CD4-positive, alpha-beta T cell treated with Interleukin-4 for 1 hour (primary cell): ENCODE measurements at places on chromosomes 1 and 21.

DNA sequence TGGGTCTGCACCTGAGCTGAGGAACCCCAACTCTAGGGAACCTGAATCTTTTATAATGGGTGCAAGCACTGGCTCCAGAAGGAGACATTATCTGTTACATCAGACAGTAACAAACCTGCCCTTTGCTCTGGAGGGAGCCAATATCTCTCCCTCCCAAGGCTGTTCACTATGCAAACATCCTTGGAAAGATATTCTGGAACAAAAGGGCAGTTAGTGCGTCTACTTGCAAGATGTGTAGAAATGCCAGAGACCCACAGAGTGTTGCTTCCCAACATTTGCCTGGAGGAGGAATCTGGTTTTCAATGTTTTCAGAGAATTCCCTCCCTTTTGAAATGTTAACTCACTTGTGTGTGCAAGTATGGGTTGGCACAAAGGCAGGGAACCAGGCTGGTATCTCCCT, 31.9 kb downstream of the UMODL1 start:
- no peak for DNase-seq

DNA sequence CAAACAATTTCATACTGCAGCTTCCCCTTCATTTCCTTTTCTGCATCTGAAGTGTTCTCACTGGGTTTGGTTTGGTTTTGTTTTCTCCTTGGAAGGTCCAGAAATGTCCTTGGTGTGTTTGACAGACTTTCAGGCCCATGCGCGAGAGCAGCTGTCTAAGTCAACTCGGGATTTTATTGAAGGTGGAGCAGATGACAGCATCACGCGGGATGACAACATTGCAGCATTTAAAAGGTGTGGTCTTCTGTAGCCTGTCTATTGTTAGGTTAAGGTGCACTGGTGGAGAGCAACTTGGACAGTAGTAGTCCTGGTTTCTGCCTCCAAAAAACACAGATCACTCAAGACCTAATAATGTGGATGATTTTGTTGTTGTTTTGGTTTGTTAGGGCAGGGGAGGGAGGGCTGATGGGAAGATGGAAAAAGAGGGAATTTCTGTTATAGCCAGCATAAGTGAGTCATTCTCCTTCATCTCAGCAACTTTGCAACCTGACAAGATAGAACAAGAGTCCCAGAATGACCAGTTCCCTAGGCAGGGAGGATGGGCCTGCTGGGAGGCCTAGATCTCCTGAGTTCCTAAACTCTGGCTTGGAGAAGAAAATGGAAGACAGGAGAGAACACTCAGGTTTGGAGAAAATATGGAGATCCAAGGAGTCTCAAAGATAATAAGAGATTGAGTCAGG, 12.5 kb downstream of the HAO2 start:
- no peak for DNase-seq

DNA sequence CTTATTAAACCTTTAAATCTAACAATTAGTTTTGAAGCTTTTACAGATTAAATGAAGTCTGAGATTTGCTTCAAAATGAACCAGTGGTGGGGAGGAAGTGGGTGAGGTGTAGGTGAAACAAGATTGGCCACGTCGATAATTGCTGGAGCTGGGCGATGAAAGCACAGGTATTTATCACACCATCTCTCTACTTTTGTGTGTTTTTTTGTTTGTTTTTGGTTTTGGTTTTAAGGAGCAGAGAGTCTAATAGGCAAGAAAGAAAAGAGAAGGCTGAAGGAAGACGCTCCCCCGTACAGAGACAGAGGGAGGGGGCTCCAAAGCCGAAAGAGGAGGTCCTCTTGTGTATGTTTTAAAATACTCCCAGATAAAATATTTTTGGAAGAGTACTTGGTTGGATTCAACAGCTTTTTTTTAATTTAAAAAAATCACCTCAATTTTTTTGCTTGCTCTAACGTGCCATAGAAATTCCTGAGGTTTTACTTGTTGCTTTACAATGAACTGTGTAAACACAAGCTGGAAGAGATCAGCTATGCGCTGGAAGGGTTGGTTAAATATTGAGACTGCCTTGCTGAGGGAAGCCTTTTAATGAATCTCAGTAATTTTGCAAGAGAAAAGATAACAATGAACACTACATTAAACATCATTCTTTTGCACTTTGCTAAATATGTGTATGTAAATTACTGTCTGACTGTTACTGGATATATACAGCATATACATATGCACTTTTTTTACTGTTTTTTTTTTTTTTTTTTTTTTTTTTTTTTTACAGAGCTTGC, 6.7 kb upstream of the LGALS8 start:
- DNase-seq, result peak; percentile 31

DNA sequence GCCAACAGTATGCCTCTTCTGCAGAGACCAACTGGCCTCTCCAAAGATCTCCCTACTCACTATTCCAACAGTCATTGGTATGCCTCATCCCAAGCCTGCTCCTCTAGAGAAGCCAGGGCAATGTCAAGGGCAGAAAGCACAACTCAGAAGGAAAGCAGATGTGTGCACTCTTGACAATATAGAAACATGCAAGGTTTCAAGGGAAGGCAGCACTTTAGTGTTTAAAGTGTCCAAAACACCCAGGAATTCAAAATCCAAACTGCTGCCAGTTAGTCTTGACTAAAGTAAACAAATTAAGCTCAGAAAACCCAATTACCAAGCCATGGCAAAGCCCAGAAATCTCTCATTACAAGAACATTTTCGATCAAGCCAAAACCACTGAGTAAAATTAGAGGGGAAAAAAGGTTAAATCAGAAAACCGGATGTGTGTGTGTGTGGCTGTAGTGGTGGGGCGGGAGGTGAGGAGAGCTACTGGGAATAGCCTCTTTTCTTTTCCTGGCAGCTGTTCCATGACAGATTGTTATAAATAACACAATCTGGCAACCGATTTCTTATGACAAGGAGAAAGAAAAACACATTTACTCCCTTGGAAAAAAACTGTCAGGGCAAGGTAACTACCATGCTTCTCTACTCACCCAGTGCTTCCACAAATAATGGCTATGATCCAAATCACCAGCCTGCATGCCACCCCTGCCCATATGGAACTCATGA, 39.2 kb downstream of the EIF2B3 start:
- no peak for DNase-seq

GRCh38 chr1:55931081-55931940, 648.1 kb downstream of the PLPP3 start:
- no peak for DNase-seq

GRCh38 chr1:230515451-230516145, 89.5 kb upstream of the PGBD5 start:
- no peak for DNase-seq

- no peak for DNase-seq
Measured at GRCh38 chr1:161506336-161507223, 1.3 kb downstream of the FCGR2A start.

DNA sequence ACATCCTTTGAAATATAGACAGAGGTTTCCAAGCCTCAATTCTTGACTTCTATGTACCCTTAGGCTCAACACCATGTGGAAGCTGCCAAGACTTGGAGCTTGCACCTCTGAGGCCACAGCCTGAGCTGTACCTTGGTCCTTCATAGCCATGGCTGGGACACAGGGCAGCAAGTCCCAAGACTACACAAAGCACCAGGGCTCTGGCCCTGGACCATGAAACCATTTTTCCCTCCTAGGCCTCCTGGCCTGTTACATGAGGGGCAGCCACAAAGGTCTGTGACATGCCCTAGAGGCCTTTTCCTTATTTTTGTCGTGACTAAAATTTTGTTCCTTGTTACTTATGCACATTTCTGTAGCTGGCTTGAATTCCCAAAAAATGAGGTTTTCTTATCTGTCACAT, 953.1 kb upstream of the ADGRL4 start:
- DNase-seq, result no peak

DNA sequence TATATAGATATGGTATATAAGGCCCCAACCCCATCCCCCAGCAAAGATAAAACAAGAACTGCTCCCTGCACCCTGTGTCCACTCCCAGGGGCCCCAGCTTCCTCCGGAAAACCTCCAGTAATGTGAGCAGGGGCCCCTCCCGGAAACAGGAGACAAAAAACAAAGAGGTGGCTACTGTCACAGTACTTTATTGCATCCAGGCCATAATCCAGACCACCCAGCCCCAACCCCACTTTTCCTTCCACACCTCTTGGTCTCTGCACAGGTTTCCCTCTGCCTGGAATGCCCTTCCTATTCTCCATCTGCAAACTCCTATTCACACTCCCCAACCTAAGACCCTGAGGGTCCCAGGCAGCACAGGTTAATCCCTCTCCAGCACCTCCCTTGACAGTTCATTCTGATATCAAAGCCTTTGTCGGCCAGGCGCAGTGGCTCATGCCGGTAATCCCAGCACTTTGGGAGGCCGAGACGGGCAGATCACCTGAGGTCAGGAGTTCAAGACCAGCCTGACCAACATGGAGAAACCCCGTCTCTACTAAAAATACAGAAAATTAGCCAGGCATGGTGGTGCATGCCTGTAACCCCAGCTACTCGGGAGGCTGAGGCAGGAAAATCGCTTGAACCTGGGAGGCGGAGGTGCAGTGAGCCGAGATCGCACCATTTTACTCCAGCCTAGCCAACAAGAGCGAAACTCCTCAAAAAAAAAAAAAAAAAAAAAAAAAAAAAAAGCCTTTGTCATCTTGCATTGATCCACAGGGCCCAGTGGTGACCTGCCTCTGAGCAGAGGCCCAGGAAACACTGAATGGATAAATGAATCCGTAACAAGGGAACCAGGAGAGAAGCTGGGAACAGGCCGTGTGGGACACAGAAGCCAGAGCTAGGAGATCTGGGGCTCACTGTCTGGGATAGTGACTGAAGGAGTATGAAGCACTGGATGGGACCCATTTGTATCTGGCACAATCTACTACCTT, 2.3 kb upstream of the AUNIP start:
- DNase-seq, result no peak
